MG63 (cell line): ENCODE measurements at places on chromosomes 1 and 21. TPM values are rescaled to one million over a fixed set of nuclear protein-coding genes. Genes with fewer than 3 reads are reported as not detected.

- DNase-seq, result no peak
Observed at GRCh38 chr1:100354971-100355394, 2.7 kb downstream of the CDC14A start.

The ABCG1 gene
- total RNA-seq, result 0.82 and 1.9 TPM in 2 replicates

- DNase-seq, result no peak
Observed at GRCh38 chr1:183810121-183810520, 5.2 kb downstream of the RGL1 start.

The SLC6A9 gene
- total RNA-seq, result 1.6 and 6.0 TPM in 2 replicates

GRCh38 chr21:33897098-33897497 lies 18.5 kb downstream of the ATP5PO start:
- no peak for DNase-seq

DNA sequence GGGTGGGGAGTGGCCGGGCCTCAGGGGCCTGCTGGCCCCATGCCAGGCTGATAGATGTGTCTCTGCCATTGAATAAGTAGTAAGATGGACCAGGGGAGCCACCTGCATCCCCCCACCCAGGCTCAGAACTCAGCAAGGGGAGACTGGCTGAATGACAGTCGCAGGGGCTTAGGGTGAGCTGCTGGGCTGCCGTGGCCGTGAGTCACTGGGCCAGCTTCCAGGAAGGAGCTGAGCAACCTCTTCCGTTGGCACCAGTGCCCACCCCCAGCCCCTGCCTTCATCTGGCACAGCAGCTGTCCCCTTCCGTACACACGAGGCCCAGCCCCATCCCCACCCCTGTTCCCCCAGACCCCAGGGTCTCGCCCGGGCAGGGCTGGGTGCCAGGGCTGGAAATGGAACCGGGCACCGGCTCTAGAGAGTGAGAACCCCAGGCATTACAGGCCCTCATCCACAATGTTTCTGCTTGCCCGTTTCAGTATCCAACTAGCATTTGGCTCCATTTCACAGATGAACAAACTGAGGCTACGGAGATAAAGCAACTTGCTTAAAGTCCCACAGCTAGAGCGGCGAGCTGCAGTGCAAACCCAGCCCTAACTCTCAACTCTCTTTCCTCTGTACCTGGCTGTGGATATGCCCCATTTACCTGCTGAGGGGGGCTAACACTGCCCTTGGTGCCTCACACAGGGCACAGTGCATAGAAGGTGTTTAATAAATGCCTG lies 10.2 kb downstream of the WNT4 start:
- peak; percentile 95 for DNase-seq

DNA sequence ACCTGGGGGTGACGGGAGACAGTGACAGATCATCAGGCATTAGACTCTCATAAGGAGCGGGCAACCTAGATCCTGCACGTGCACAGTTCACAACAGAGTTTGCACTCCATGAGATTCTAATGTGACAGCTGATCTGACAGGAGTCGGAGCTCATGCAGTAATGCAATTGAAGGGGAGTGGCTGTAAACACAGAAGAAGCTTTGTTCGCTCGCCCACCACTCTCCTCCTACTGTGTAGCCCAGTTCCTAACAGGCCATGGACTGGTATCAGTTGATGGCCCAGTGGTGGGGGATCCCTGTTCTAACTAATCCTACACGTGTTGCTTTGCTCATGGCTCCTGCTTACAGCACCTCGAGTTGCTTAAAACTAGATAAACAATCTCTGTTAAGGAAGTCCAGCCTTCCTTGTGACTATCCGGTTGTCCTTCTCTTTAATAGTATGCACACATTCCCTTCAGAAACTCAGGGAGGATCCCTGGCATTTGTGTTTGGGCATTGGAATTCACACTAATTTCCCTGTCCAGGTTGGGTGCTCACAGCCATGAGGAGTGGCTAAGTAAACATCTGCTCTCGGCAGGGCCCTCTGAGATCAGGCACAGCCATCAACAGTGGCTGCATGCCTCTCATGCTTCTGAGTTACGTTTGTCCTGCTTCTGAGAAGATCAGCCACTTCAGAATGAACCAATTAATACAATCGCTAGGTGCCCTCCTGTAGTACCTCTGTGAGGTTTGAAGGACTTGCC lies 21.1 kb upstream of the F3 start:
- no peak for DNase-seq

DNA sequence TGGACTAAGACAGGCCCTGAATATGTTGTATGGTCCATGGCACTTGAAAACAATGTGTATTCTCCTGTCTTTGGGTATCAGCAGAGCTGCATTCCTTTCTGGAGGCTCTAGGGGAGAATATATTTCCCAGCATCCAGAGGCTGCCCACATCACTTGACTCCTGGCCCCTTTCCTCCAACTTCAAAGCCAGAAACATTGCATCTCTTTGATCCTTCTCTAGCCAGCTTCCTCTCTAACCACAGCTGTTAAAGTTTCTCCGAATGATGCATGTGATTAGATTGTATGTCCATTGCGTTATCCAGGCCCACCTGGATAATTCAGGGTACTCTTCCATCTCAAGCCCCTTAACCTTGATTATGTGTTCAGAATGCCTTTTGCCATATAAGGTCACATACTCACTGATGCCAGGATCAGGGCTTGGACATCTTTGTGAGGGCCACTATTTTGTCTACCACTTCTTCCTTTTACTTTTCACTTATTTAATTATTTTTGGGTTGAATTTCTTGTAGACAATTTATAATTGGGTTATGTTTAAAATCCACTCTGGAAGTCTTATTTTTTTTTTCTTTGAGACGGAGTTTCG lies 5.3 kb downstream of the CHD1L start:
- no peak for DNase-seq

DNA sequence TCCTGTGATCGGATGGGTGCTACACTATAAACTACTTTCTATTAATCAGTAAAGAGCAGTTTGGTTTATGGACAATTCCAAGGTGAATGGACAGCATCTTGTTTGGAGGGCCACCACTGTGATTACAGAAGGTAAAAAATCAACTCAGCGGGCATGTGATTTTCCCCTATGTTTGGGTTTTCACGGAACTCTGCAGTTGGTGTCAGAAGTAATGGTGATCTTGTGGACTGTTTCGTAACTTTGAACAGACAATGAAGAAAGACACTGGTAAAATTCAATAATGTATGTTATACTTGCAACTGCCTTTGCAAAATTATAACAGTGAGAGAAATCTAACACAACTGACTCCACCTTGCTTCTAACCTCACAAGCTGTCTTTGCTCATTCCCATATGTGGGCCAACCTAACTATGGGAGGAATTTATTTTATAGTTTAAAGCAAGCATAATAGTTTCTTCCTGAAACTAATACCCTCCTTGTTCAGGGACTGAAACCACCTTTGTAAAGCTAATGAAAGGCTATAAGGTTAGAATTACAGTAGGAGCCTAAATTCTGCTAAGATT lies 53.2 kb downstream of the TRIM33 start:
- no peak for DNase-seq

The LCE6A gene
- total RNA-seq, result not detected in 2 replicates

DNA sequence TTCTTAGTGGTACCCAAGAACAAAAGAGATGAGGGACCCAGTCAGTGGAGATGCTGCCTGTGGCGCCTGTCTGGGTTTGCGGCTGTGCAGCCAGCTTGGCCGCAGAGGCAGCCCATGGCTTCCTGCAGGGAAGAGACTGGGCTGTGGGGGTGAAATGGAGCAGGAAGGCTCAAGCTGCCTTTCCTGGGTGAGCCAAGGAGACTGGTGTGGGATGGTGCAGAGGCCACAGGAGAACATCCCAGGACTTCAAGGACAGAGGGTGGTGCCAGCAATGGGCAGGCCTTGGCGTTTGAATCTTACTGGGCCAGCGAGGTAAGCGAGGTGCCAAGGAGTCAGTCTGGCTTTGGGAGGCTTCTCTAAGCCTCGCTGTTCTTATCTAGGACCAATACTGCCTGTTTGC lies 26.4 kb downstream of the KCNA10 start:
- DNase-seq, result no peak

DNA sequence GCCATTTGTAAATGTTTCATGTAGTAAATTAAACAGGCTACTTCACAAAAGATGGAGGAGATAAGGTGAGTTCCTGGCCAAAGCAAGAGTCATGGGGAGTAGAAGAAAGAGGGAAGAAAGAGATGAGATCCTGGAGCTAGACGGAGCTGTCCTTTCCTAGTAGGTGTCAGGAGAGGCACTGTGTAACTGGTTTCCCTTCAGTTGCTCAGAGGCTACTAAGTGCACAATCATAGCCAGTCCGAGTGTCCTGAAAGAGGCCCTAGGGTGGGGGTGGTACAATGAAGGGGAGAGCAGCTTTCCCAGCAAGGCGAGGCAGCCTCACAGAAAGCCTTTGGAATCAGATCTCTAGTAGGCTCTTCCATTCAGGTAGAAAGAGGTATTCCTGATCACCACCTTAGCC lies 390.9 kb downstream of the KCNH1 start:
- no peak for DNase-seq

The PRAMEF14 gene
- total RNA-seq, result not detected in 2 replicates

The SFN gene
- total RNA-seq, result not detected in 2 replicates

The FGR gene
- not detected in 2 replicates for total RNA-seq

The PDE9A gene
- 0.12 TPM in 1 of 2 replicates, not detected in the other for total RNA-seq
